Activated naive CD4-positive, alpha-beta T cell (primary cell): ENCODE measurements at places on chromosomes 13 and 19.

DNA sequence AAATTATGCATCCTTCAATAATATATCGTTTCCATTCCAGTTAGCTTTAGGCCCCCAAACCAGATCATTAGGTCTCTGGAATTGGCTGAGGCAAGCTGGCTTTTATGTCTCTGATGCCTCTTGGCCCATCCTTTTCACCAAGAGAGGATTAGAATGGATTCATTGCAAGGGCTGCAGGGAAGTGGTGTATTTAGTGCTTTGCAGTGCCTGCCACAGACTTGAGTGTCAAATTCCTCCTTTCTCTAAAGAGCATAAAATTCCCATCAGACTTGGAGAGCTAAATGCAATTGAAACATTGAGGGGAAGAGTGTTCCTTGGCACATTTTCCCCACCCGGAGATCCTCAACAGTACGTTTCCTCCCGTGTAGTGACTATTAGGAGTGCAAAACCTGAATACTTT, 302.6 kb downstream of the ATP8A2 start:
- no peak for DNase-seq

DNA sequence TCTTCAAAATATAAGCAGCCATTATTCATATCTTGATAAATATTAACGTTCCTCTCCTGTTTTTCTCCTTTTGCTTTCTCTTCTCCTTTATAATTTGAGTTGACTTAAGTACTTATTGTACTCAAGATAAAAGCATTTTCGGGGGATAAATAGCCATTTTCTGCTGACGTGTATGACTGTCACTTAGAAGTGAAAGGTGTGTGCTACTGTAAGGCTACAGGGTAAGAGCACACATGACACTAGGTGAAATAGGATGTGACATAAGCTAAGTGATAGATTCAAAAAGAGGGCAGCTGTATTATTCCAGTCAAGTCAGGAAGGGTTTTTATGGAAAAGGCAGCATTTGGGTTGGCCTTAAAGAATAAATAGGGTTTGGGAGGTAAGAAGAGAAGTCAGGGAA, 128.5 kb downstream of the GPC6 start:
- no peak for DNase-seq

GRCh38 chr13:60001889-60002288, 161.8 kb downstream of the DIAPH3 start:
- no peak for DNase-seq

- no peak for DNase-seq
Observed at GRCh38 chr19:42178791-42179674, 38.4 kb downstream of the DEDD2 start.

DNA sequence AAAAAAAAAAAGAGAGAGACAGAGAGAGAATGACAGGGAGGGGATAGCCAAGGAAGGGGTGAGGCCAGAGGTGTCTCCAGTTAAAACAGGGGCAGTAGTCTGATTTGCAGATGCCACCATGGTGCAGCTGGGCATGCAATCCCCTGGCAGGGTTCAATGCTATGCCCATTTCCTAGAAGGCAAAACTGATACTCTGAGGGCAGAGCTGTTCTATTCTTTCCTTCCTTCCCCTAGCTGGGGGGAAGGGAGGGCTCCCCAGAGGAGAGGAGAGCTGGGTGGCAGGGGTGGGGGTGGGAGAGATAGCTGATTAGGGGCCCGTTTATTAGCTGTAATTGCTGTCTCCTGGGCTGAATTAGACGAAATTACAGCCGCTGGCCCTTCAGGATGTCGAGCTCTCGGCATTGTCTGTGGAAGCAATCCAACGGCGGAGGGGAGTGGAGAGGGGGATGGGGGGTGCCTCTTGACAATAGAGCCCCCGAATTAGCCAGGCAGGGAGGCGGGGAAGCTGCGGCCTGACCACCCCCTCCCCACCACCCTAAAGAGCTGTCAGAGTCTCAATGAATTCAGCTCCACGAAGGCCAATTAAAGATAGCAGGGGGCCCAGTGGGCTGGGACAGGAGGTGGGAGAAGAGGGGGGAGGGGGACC, 14.4 kb upstream of the DPP9 start:
- no peak for DNase-seq

- no peak for DNase-seq
Observed at GRCh38 chr19:52584736-52585440, 14.8 kb downstream of the ZNF701 start.

DNA sequence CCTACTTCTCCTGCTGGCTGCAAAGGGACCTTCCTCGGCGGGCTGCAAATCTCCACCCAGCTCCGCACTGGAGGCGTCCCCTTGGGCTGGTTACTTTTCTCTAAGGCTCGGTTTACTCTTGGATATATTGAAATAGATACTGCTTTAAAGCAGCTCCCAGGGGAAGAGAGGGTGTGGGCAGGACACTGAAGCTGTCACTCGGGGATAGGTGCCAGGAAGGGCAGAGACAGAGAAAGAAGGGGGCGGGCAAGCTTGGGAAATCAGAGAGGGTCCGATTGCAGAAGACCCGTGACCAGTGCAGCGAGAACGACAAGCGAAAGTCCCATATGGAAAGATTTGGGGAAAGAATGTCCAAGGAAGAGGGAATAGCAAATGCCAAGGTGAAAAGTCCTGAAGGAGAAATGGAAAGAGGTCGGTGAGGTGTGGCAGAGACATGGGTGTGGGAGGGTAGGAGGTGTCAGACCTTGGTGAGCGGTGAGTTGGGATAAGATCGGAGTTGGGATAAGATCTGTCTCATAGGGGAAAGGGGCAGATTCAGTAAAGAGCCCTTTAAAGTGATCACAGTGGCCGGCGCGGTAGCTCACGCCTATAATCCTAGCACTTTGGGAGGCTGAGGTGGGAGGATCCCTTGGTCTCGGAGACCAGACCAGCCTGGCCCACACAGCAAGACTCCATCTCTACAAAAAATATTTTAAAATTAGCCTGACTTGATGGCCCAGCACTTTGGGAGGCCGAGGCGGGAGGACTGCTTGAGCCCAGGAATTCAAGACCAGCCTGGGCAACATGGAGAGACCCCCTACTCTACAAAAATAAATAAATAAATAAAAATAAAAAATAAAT, 618 bp downstream of the THSD8 start:
- DNase-seq, result no peak

DNA sequence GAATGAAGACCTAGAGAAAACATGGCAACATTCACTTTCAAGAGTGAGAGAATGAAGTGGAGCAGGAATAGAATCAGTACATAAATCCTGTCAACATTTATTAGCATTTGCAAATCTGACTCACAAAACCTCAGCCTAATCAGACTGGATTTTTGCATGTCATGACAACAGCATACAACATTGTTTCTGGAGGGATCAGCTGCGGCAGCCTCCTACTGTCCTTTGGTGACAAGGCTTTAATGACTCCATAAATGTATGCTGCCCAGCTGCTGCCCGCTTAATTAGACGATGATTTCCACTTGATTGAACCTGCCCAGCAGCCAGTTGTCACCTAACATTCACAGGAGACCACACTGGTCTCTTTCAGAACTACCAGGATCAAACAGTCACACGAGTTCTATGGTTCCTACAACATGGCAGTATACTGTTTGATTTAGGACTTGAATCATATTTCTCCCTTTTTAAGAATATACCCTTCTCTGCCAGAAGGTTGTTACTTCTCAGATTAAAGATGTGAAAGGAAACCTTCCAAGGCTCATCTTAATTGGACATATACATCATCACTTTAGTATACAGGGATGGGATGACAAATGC, 9.3 kb downstream of the EBPL start:
- DNase-seq, result no peak

DNA sequence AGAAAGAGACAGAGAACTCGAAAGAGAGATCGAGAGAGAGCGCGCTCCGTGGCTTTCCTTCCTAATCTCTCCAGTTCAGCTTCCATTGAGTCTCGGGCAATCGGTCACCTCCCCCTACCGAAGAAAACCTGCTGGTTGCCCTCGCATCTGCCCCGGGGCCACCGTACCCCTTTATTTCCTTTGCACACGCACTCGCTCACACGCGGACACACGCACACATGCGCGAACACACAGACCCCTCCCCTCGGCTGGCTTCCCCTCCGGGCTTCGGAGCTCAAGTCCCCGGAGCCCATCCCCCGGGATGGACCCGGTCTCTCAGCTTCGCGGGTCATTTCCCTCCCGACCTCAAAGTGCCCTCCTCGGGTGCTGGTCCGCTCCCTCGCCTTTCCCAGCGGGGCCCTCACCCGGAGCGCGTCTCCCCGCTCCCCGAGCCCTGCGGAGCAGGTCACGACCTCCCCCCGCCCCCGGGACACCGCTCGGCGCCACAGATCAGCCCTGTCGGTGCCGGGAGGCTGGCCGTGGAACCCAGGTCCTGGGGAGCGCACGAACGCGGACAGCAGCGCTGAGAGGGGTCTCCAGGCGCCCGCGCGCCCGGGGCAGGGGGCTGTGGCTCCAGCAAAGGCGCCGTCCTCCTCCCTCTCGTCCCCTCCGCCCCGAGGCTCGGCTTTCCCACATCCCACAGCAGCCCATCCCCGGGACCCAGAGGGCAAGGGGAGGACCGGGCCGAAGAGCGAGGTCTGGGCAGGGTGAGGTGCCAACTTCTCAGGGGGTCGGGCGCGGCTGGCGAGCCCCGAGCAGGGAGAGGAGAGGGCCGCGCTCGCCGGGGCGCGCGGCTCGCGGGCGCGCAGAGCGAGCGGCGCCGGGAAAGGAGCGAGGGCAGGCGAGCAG, 1.8 kb downstream of the DACH1 start:
- DNase-seq, result no peak

GRCh38 chr19:31073485-31074198, 275.6 kb downstream of the TSHZ3 start:
- no peak for DNase-seq

GRCh38 chr19:9078651-9079050, 8.2 kb upstream of the OR1M1 start:
- DNase-seq, result no peak

DNA sequence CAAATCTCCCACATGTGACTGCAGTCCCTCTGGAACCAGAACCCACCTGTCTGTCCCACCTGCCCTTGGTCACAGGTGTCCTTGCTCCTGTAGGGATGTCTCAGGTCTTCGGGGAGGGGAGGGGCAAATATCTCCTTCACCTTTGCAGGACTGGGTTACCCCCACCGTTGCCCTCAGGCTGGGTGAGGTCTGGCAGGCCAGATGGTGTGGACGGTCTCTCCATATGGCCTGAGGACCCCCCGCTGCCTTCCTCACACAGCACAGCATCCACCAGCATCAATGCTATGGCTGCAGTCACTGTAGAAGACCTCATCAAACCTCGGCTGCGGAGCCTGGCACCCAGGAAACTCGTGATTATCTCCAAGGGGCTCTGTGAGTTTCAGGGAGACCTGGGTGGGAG, 10.0 kb downstream of the SLC5A5 start:
- no peak for DNase-seq

DNA sequence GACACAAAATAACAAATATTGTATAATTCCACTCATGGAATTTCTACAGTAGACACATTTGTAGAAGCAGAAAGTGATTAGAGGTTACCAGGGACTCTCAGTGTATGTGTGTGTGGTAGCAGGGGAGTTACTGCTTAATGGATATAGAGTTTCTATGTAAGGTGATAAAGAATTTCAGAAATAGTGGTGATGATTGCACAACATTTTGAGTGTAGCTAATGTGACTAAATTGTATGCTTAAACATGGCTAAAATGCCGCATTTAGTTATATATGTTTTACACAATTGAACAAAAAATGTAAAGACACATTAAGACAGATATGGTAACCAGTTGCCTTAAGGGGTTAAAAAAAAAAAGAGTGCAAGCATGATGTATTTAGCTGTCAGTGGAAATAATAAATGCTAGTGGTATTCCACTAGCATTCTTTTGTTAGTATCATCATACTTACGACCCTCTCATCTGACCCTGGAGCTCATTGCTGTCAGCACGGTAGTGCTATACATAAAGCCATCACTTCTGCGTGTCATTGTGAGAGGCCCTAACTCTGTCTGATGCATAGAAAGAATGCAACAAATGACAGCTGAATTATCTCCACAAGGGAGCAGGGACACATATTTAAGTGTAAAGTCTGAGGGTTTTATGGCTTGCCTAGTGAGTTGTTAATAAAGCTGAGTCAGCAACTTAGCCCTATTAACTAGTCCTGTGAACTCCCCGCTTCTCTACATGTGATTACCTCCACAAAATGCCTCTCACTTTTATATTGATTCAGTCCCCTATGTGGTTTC, 134.1 kb upstream of the RXFP2 start:
- no peak for DNase-seq

DNA sequence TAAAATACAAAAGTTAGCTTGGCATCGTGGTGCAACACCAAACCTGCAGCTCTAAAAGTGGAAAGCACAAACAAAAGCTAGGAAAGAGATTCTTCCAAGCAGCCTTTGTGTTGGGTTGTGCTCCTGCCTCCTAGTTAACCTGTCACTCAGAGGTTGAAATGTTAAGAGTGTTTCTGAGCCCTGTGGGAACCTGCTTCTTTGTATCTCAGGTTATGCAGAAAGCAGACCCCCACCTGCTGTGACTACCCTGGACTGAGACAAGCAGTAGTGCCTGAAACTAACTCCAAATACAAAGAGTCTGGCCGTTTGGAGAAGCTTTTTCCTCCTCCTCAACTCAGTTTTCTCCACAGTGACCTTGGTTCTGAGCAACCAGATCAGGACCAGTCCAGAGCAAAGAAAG, 158.4 kb upstream of the CSNK1A1L start:
- no peak for DNase-seq

DNA sequence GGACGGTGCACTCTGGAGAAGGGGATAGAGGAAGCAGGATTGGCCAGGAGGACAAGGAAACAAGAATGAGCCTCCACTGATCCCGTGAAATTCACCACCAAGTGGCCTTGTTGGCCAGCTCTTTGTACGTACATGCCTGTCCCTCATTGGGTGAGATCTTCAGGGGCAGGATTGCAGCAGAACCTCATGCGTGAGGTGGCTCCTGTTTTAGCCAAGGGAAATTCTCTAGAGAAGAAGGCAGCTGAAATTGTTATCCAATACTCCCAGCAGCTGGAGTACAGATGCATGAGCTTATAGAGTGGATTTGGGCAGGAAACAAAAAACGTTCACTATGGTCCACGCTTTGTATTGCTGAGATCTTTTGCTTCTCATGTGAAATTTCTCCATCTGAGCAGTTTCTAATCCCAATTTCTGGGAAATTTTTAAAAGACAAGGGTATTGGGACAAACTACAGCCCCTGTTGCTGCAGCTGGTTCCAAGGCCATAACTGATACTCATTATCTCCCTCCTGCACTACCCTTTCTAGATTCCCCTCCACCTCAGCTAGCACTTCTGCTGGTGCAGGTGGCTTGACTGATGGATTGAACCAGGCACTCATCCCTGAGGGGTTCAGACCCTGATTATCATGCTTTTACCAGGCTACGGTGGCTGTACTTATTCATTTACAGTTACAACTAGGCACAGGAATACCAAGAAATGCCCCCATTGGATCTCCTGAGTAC, 3.9 kb upstream of the RNF6 start:
- DNase-seq, result no peak

GRCh38 chr13:48962281-48962680, 13.4 kb upstream of the FNDC3A start:
- no peak for DNase-seq

- DNase-seq, result no peak
Observed at GRCh38 chr13:50761406-50761805, 82.1 kb downstream of the DLEU7 start.

DNA sequence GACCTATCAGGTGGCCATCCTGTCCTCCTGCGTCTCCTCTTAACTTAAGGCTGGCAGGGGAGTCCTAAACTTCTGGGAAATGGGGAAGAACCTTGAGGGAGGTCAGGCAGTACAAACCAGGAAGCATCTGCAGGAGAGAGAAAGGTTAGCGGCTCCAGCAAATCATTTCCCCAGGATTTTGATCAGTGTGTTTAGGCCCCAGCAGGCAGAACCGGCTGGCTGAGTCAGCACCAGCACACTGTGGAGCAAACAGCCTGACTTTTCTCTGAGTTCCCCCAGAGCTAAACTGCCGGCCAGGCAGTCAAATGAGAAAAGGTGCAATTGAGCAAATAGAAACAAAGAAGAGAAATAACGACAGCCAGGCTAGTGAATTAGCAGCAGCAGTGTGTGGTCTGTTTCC, 46.7 kb upstream of the MEDAG start:
- no peak for DNase-seq
